Activated T-helper 1 cell treated with anti-CD3 and anti-CD28 coated beads, Interleukin-2, amount 50 U/mL, for 16 hours (primary cell): ENCODE measurements at places on chromosomes 3 and 15.
A peak's percentile ranks its signal among the peaks of the same experiment; 100 is the strongest.

DNA sequence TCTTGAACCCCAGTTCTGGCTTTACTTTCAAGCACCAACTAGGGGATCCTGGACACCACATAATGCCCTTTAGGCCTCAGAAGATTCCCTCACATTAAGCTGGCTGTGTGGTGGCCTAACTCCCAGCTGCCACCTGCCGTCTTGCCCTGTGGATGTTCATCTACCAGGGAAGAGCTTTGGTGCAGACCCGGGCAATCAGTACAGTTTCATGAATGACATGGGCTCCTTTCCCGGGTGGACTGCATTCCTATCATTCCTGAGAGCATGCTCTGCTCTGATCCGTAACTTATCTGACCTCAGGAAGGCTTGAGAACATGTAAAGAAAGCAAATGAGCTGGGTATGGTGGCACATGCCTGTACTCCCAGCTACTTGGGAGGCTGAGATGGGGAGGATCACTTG is 50.0 kb upstream of the GSK3B start:
- DNase-seq: no peak

- DNase-seq: no peak
These were observed 189.3 kb downstream of the OPA1 start for GRCh38 chr3:193782276-193782647.

DNA sequence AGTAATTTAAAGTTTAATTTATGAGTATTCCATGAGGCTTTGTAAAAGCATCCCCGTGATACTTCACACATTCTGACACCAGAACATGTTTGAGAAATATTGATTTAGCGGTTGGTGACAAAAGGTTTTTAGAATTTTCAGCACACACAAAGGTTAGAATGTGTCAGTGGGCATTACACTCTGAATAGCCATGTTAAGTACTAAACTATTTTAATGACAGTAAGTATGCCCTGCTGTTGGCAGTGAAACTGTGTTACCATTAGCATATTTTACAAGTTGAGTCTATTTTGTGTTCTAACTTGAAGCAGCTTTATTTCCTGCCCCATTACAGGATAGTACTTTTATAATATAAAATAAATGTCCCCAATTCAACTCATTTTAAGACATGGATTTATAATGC is 66.5 kb downstream of the ADAMTSL3 start:
- DNase-seq: no peak

DNA sequence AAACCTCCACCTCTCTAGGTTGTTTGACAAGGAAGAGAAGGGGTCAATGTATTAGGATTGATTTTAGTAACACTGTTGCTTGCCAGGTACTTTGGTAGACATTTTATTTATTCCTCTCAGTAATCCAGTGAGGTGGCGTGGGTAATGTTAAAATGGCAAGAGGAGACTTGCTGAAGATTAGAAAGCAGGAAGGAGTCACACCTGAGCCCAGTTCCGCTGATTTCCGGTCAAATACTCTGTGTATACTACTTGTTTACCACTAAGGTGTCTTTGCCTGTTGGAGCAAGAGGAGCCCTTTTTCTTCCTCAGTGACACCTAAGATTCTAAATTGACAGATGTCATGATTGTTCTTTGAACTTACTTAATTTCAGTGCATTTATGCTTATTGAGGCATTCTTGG is 1.7 kb downstream of the OXNAD1 start:
- no peak for DNase-seq

- no peak for DNase-seq
These were observed 135.7 kb upstream of the IL12A start for GRCh38 chr3:159852821-159853505.

- DNase-seq: no peak
These were observed 11.8 kb upstream of the CYFIP1 start for GRCh38 chr15:22992024-22992326.

- no peak for DNase-seq
These were observed 140.8 kb downstream of the SMAD6 start for GRCh38 chr15:66842710-66843441.

GRCh38 chr3:44058868-44059203 is 182.8 kb upstream of the TOPAZ1 start:
- DNase-seq: no peak

DNA sequence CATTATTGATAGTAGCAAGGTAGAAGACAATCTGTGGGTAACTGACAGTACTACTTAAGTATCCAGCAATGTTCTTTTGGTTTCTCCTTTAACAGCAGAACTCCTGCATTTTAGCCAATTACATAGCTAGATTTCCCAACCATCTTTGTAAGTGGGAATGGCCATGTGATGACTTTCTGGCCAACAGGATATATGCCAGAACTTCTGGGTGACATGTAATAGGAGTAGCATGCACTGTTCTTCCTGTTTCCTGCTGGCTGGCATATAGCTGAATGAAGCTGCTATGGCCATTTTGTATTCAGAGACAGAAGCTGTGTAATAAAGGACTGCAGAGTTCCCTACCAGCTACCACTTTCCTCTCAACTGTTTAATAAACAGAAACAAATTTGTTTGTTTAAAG is 18.0 kb downstream of the SPICE1 start:
- DNase-seq: no peak

DNA sequence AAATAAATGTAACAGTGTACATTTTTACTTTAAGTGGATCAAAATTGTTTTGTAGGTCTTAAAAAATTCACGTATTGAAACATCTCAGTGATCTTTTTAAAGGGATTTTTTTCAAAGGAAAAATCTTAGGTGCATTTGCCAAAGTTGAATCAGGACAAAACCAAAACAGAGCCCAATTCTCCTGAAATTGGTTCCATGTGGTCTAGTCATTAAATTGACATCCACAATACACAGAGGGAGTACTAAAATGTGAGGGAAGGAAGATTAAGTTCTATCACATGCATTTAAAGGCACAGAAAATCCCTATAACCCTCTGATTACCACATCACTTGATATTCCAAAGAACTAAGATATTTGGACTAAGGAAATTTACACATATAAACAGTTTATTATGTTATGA is 39.3 kb upstream of the HDC start:
- no peak for DNase-seq

- DNase-seq: no peak
These were observed 235.7 kb downstream of the MCTP2 start for GRCh38 chr15:94467034-94467433.

GRCh38 chr15:52117549-52117948 is 5.0 kb upstream of the BCL2L10 start:
- no peak for DNase-seq

DNA sequence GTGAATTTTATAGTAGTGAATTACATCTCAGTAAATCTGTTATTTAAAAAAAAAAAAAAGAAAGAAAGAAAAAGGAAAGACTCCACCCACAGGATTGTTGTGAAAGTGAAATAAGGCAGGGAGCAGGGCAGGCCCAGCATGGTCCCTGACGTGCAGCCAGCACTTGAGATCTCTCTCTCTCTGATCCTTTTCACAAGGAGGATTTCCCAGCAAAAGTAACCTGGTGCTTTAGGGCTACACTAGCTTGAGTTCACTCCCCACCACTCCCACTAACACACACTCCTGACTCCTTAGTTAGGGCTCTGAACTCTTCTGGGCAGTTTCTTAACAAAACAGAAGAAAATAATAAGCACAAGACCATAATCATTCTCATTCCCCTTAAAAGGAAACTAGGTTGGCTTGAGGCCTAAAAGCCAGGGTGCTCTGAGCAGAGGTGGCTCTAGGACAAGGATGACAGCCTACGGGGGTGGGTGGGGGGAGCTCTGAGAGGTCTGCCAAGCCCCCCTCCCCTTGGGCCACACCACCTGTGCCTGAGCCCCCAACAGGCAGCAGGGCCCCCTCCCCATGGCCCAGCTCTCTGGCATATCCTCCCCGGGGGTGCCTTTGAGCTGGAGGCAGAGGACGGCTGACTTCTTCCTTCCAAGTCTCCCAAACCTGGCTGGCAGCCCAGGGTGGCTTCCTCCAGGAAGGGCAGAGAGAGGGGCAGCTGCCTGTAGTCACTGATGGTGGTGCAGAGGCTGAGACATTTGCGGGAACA is 856 bp downstream of the TMEM40 start:
- no peak for DNase-seq

- DNase-seq: no peak
These were observed 9.8 kb downstream of the SCG5 start for GRCh38 chr15:32651229-32651837.

- DNase-seq: peak; percentile 8
These were observed 18.3 kb upstream of the ATP8B4 start for GRCh38 chr15:50137330-50137761.

DNA sequence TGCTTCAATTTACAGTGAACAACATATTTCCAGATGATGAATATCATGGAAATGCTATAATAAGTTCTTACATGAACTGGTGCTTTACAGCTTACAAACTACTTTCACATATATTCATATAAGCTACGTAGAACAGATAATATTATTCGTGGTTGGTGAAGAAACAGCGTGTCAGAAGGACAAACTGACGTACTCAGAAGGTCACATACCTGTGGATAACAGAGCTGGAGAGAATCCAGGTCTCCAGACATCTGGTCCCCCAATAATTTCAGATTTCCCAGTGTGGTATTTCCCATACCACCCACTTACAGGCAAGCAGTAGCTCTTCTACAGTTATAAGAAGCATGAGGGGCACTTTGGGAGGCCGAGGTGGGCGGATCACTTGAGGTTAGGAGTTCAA is 156.6 kb downstream of the PLD1 start:
- no peak for DNase-seq

GRCh38 chr3:186487819-186488218 is 56.4 kb downstream of the CRYGS start:
- DNase-seq: no peak

DNA sequence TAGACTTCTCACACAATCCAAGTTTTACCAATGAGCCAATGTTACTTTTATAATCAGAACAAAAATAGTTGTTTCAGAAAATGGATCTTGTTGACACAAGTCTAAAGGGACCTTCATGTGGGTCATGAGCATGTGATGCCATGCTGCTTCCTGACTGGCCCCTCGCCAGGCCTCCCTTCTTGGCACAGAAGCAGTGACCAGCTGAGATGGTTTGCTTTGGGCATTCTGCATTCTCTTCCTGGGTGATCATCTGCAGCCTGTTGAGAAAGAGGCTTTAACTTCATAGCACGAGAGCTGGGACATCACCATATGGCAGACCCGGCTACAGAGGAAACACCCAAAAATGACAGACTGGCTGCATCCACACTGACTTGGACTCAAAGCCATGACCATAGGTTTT is 45.7 kb downstream of the TGM4 start:
- DNase-seq: no peak

DNA sequence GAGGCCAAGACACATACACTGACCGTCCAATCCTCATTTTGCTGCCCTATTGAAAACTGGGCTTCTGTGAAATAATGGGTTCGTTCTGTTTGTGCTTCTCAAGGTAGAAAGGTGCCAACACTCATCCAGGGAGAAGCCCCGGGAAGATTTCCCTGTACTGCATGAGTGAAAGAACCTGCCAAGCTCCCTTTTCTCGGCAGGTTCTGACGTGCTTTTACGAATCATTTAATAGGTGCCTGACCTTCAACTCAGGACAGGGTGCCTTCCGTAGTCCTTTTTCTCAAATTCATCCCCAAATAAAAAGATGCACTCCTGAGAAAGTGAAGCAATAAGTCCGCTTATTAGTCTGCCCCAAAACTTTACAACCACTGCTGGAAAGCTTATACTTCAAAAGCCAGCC is 64.2 kb downstream of the B3GNT5 start:
- no peak for DNase-seq

GRCh38 chr3:139134678-139135372 is 90.1 kb upstream of the PRR23C start:
- no peak for DNase-seq

DNA sequence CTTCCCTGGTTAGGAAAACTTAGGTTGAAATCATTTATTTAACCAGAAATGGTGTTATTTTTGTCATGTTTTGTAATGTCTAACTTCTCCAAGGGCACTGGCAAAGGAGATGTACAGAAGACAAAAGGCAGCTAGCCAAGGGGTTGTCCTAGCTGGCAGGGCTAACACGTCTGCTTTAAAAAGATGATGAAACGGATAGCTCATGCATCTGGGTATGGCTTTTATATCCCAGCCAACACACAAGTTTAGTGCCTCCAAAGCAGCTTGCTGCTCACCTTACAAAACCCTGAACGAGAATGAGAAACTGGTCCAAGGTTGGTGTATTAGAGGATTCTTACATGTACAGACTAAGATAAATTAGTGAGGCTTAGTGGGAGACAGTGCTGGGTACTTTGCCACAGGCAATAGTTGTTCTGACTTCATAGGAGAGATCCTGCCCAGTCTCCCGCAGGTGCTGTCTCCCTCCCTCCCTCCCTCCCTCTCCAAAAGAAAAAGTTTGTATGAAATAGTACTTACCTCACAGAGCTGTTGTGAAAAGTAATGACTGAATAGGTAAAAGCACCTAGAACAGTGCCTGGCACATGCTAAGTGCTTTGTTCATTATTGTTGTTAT is 47.8 kb downstream of the KCNMB2 start:
- DNase-seq: no peak

DNA sequence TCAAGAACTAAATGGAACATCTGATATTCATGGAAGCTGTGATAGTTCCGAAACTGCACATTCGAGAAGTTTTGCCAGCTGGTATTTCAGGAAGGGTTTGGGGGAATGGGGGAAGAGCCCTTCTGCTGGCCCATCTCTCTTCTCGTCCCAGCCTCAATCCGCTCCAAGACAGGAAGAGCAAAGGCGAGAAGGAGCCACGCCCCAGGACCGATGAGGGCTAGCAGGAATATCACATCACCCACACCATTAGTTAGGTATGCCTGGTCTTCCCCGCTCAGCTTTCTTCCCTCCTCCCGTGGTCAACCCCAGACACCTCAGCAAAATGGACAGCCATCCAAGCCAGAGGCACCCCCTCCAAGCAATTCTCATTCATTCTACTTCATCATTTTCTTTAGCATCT is 14.9 kb upstream of the PCSK6 start:
- DNase-seq: no peak

DNA sequence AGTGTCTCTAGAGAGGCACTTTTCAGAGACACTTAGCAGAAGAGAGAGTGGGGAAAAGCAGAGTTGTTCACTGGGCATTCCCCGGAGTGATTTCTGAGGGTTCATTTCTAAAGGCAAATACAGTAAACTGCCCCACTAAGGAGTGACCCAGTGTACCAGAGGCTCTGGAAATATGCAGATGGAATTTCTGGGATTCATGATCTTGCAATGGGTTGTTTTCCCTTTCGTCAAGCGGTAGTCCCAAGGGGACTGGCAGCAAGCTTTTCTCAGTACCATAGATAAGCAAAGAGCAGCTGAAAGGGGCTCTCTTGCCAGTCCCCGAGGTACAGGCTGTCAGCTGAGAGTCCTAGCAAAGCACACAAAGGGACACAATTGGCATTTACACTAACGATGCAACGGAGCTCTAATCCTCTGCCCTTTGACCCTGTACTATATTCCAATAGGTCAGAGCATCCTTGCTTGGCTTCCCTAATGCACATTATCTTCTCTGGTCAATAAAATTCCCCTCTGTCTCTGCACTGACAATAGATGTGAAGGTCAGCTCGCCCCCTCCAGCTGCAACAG is 155.6 kb downstream of the SEMA6D start:
- no peak for DNase-seq
